ENCODE measurements at places on chromosomes 7 and 10.

- no peak for DNase-seq
These were observed 82.7 kb downstream of the CPXM2 start for GRCh38 chr10:123808906-123809305.

GRCh38 chr7:156445997-156446761 is 194.4 kb upstream of the RNF32 start:
- no peak for DNase-seq

GRCh38 chr7:33744293-33745075 is 160.9 kb upstream of the BMPER start:
- DNase-seq = no peak

- DNase-seq = no peak
These were observed 9.0 kb upstream of the EBF3 start for GRCh38 chr10:129972966-129973673.

- DNase-seq = no peak
These were observed 573.5 kb downstream of the TNS3 start for GRCh38 chr7:47008461-47008860.

- no peak for DNase-seq
These were observed 2.9 kb downstream of the FOXL3 start for GRCh38 chr7:292826-293225.

GRCh38 chr7:144820552-144820951 is 15.3 kb downstream of the TPK1 start:
- no peak for DNase-seq

DNA sequence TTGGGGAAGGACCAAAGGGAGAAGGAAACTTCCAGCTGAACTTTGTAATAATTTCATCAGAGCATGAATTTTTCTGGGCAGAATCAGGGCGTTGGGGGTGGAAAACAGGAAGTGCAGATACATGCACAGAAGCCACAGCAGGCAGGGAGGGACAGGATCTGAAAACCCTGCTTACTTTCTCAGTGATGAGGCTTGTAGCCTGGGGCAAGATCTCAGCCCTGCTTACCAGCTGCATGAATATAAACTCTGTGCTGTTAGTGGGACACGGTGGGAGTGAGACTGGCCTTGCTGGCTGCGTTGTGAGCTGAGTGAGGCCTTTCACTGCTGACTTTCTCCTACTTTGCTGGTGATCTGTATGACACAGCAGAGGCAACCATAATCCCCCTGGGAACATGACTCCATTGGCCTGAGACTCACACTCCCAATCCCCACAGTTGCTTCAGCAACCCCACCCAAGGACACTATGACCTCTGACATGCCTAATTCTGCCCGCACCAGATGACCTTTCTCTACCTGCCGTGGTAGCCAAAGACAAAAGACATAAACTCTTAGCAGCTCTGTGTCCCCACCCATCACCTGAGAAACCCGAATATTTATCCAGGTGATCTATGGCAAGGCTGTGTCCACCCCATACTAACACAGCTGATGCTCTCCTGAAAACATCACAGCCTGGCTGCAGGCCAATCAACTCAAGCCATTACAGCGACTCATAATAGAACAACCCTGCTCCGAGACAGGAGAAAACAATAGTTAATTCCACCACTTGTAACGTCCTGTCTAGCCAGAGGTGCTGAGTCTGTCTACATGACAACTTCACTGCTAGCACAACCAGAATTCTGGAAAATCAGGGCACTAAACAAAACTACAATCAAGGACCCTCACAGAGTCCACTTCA is 190.7 kb upstream of the CHRM2 start:
- no peak for DNase-seq

DNA sequence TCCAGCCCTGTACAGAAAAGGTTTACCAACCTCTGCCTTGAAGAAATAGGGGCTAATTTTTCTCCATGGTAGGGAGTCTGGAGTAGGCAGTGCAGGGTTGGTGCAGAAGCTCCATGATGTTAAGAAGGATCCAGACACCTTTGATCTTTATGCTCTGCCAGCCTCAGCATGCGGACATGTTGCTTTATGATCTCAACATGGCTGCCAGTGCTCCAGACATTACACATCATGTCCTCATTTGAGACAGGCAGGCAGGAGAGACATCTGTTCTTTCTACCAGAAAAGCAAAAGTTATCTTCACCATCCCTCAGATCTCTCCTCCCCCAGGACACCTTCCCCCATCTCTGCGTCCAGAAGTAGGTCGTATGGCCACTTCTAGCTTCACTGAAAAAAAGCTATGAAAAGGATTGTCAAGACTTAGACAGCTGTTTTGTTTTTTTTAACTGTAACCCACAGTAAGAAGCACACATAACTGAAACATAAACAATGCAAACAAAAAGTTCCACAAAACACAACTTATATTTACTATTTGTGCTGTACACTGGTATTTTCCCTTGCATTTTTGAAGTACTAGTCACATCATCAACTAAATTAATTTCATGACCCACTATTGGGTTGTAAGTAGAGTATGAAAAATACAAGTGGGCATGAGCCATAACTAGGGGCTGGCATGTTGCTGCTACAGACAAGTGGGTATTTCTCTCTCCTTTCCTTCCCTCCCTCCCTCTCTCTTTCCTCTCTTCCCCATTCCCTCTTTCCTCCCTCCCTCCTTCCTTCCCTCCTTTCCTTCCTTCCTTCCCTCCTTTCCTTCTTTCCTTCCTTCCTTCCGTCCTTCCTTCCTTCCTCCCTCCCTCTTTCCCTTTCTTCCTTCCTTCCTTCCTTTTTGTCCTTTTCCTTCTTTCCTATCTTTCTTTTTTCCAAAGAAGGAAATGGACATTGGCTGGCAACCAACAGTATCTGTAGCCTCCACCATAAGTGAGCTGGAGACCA is 2.6 kb upstream of the RASSF4 start:
- no peak for DNase-seq

DNA sequence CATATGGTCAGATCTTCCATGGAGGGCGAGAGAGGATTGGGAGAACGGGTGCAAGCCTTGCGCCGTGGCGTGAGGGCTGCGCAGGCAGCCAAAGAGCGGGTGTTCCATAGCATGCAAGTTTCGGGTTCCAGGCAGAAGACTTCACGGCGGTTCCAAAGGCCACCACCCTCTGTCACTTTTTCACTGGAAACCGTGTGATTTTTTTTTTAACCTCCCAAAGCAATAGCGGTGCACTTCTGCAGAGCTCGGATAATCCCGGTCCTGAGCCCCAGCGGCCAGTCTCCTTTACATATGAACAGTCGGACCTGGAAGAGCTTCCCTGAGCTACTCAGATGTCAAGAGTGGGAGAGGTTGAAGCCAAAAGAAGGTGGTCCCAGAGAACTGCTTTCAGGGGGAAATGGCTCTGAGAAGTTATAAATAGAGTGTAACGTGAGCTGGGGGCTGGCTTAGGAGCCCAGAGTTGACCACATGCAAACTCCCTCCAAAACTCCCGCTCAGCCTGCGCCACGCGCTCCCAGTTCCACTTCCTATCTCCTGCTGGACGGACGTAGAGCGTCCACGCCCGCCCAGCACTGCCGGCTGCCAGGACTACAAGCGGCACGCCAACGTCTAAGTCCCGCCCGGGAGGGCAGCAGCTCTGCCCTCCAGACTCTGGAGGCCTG is at the start of gene MEOX2:
TSS of gene MEOX2 (minus strand) at position 389 of the 662 bp plus-strand sequence. CDS start at position 108, 281 bp downstream.
- peak; percentile 43 for DNase-seq

GRCh38 chr7:103031781-103032180 is 42.8 kb downstream of the FBXL13 start:
- no peak for DNase-seq

DNA sequence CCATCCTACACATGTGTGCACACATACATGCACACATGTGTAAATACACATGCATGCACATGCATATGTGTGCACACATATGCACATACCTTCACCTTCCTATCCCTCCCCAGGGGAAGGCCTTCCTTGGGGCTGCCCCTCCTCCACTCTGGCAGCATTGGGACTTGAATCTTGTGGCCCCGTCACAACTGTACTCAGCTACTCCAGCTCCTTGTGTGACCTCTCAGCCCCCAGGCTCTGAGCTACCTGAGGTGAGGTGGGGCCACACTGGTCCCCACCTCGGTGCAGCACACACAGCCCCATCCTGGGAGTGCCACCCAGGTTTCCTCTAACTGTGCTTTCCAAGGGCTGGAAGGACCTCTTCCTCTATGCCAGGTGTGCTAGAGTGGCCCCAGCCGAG is 116.0 kb downstream of the LHPP start:
- no peak for DNase-seq

DNA sequence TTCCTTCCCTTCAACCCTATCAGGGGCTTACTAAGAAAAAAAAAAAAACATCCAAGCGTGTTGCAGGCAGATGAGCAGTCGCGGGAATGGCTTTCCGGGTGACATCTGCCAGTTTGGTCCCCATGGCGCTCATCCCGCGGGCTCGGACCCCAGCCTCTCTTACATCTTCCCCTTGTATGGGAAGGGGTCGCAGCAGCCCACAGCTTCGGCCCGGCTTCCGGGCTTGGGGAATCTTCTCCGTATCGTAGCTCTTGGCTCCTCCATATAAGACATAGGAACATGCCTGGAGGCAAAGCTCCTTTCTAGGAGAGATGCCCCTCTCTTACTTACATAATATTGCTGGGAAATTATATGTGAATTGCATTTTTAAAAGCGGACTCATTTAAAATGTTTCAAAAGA is 99.5 kb downstream of the CUX1 start:
- no peak for DNase-seq

DNA sequence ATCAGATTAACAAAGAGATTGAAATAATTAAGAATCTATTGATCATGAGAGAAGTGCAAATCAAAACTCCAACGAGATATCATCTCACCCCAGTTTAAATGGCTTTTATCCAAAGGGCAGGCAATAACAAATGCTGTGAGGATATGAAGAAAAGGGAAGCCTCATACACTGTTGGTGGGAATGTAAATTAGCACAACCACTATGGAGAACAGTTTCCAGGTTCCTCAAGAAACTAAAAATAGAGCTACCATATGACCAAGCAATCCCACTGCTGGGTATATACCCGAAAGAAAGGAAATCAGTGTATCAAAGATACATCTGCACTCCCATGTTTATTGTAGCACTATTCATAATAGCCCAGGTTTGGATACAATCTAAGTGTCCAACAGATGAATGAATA is 13.8 kb downstream of the FGL2 start:
- no peak for DNase-seq

DNA sequence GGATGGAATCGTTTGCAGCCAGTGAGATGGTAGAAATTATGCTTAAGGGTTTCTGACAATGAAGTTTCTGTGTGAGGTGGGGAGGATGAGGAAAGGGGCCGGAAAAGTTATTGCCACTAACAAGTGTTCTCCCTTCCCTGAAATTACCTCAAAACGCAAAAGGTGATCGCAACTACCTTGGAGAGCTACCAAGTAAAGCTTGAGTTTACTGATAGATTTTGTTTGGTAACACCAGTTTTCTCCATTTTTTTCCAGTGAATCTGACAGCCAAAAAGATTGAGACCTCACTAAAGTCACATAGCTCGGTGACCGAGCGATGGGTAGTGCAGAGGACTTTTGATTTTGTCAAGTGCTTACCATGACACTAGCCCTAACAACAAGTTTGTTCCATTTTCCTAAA is 1.6 kb downstream of the SUV39H2 start:
- DNase-seq = no peak

DNA sequence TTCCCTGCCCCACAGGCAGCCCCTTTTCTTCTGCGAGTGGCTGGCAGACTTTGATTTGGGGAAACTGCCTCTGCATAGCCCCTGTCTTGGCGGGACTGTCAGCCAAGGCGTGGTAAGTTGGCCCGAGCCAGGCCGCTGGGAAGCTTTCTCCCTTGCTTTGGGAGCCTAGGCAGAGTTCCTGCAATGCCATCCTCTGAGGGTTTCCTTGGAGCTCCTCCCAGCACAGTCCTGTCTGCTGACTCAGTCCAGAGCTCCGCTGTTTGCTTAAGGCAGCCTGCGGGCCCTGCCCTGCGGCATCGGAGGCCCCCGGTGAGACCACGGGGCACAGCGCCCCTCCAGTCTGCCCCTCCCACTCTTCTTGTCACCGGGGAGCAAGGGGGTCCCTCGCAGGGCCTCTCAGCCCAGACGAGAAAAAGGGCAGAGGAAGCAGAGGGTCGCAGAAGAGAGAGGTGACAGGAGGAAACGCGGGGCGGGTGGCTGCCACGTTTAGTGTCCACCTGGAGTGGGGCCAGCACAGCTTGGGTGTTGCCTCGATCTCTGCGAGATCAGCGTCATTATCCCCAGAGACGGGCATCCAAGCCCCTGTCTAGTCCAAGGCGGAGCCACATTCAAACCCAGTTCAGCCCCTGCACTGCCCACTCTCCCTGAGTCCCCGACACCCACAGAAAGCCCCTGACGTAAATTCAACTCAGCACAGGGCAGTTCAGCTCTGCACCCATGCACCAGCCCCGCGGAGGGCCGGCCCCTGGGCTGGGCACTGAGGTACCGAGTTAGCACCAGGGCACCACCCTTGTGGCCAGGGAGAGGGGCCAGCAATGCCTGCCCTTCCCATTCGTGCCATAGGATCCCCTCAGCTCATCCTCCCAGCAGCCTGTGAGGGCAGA is 59.0 kb upstream of the CHST15 start:
- no peak for DNase-seq

GRCh38 chr10:3758491-3758970 is 26.5 kb downstream of the KLF6 start:
- no peak for DNase-seq

- DNase-seq = no peak
These were observed 27.4 kb downstream of the WIPI2 start for GRCh38 chr7:5217396-5217795.

GRCh38 chr10:22620140-22620857 is 94.1 kb downstream of the PIP4K2A start:
- no peak for DNase-seq

GRCh38 chr10:34116681-34117271 is 698.3 kb downstream of the PARD3 start:
- no peak for DNase-seq

- no peak for DNase-seq
These were observed 27.7 kb downstream of the CC2D2B start for GRCh38 chr10:95935429-95935828.

GRCh38 chr10:82934429-82934828 is 1059.4 kb downstream of the NRG3 start:
- no peak for DNase-seq

- no peak for DNase-seq
These were observed 55.8 kb downstream of the INPP5A start for GRCh38 chr10:132593389-132593788.

DNA sequence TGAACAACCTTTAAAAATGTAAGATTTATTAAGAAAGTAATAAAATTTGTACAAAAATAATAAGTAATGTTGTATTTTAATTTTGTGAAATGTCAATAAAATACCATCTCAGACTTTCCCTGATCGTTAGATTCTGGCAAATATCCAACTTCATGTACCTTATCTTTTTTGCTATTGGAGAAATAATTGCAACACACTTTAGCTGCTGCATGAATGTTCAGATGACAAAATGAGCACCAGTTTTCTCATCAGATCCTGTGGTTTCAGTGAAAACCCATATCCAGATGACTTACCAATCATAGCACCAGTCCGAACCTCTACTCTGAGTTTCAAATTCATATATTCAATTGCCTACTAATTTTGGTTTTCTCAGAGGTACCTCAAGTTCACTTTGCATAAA is 69.9 kb downstream of the CASD1 start:
- DNase-seq = no peak

DNA sequence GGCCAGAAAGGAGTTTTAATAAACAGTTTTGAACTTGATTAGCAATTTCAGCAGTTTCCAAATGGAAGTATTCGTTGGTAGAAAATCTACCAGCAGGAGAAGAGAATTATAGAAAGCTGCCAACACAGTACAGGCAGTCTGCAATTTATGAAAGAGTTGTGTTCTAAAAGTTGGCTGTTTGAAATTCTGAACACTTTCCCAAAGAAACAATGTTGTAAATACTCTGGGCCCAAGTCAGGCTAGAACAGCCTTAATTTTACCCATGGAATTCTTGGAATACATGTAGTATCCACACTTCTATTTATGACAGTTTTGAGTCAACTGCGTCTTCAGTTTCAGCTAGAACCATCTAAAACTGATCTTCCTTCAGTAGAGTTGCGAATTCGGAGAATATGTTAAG is 42.5 kb downstream of the AVL9 start:
- DNase-seq = no peak
